ENCODE measurements at places on chromosomes 16 and 17. TPM values are rescaled to one million over a fixed set of nuclear protein-coding genes. Genes with fewer than 3 reads are reported as not detected.

- H3K4me1 ChIP-seq, result peaks cover 42% of the 10 kb centered on the region
- no peaks in the 10 kb centered on the region for H3K27me3 ChIP-seq
- peak within 1 kb of the TSS; percentile 75 for H3K27ac ChIP-seq
- peak within 1 kb of the TSS; percentile 82 for H3K4me3 ChIP-seq
- DNase-seq, result peak; percentile 96
- H3K36me3 ChIP-seq, result peaks cover 21% of the 10 kb centered on the region
Observed at GRCh38 chr16:58000706-58001676, at the start of gene USB1. Gene USB1, plus strand, starts transcription at chr16:58001407. Its CDS starts 77 bp downstream, at chr16:58001484.

GRCh38 chr16:70161350-70161749 is 12.2 kb upstream of the CLEC18C start:
- H3K4me1 ChIP-seq, result no peaks in the 10 kb centered on the region
- DNase-seq, result no peak
- no peak overlapping the region for H3K27ac ChIP-seq
- no peak overlapping the region for H3K4me3 ChIP-seq

DNA sequence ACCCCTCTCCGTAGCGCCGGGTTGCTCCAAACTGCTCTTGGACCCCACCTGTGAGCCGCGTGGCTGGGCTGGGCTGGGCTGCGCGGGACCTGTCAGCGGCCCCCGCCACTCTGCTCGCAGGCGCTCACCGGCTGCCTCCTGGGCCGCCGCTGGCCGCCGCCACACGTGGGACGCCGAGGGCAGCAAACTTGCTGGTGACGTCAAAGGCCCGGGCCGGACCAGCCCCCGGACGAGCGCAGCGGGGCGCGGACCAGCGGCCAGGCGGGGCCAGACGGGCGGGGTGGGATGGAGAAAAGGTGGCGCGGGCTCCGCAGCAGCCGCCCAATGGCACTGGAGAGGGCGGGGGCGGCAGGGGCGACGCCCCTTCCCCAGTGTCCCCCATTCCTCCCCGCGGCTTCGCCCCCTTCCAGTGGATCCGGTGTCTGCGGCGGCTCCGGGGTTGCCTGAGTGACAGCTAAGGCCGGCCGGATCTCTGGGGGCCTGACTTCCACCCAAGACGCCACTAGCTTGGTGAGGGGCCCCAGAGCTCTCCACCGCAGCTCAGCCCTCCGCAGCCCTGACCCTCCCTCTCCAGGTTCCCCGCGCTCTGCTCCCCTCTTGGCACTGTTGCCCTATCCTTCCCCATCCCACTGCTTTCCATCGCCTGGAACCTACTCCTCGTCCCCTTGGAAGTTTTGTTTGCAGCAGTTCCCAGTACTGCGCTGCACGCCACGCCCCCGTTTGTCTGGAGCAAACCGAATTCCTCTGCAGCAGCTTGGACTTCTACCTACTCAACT is at the start of gene HS3ST3A1:
Gene HS3ST3A1 (minus strand): TSS at position 154 of the 776 bp plus-strand sequence. CDS start 800 bp downstream, outside the sequence.
- H3K4me3 ChIP-seq, result no peak within 1 kb of the TSS
- no peaks in the 10 kb centered on the region for H3K36me3 ChIP-seq
- no peak within 1 kb of the TSS for H3K27ac ChIP-seq
- 0 out of 2 replicates have a peak, but pooled peaks cover 3% of the 10 kb centered on the region for H3K27me3 ChIP-seq
- no peaks in the 10 kb centered on the region for H3K4me1 ChIP-seq

DNA sequence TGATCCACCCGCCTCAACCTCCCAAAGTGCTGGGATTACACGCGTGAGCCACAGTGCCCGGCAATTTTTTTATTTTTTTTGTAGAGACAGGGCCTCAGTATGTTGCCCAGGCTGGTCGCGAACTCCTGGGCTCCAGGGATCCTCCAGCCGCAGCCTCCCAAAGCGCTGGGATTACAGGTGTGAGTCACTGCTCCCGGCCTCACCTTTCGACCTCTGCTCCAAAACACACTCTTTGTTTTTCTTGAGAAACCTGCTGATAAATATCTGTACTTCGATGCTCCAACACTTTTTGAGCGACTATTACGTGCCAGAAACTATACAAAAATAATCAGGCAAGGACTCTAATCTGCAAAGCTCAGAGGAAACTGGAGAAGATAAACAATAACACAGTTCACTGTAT is 1.0 kb downstream of the MED1 start:
- peak overlapping the region; percentile 81 for H3K4me3 ChIP-seq
- no peaks in the 10 kb centered on the region for H3K27me3 ChIP-seq
- no peak overlapping the region for H3K27ac ChIP-seq
- DNase-seq, result no peak
- H3K36me3 ChIP-seq, result peaks cover 18% of the 10 kb centered on the region

DNA sequence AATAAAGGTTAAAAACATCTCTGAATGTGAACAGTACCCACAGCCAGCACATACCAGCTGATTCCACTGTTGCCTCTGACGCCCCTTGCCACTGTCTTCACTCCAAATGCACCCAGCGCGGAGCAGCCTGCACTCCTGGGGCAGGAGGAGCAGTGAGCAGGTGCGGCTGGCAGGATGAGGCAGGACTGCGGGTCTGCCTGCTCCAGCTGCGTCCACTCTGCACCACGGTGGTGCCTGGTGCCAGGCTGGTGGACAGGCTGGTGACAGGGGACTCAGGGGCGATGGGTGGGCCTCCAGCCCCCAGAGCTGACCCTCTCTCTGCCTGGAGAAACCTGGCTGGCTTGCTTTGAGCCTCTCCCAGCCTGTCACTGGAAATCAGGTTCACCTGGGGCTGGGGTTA is 9.4 kb downstream of the RAB40B start:
- no peak overlapping the region for H3K27ac ChIP-seq
- no peak for DNase-seq
- H3K4me1 ChIP-seq, result no peaks in the 10 kb centered on the region
- no peaks in the 10 kb centered on the region for H3K36me3 ChIP-seq

GRCh38 chr17:887551-888209 is 91.9 kb downstream of the NXN start:
- DNase-seq, result peak; percentile 27
- H3K36me3 ChIP-seq, result no peaks in the 10 kb centered on the region
- H3K4me3 ChIP-seq, result no peak overlapping the region

DNA sequence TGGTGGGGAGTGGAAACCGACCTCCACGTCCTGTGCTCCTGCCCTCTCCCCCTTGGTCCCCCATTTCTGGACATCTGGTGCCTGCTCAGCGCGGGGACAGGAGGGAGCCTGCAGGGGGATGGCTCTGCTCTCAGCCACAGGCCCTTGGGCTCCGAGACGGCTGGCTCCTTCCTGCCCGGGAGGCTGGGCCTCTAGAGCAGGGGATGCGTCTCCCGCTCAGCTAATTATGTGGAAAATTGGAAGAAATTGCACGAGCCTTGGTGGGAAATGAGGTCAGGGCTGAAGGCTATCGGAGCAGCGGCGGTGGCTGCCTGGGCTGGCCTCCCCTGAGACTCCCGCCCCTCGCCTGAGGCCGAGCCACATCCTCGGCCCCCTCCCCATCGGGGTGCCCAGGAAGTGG is 154.6 kb upstream of the CIBAR2 start:
- no peak overlapping the region for H3K4me3 ChIP-seq
- no peak for DNase-seq
- H3K27me3 ChIP-seq, result no peaks in the 10 kb centered on the region
- H3K4me1 ChIP-seq, result peaks cover 7% of the 10 kb centered on the region
- H3K27ac ChIP-seq, result no peak overlapping the region

DNA sequence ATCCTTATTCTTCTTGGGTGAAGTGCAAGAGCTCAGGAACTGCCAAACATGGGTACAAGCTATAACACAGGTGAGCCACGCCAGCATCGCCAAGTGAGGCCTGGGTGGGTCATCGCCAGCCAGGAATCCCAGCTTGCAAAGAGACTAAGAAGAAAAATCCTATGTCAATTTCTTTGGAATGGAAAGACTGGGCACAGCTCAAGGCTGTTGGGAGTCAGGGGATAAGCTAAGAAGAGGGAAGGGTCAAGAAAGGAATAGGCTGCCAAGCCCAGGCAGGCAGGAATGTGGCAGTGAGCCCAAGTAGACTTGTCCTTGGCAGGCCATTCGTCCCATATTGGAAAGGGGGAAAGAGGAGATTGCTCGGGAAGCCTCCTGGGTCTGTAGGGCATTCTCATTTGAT is 191.4 kb upstream of the CDH5 start:
- no peaks in the 10 kb centered on the region for H3K36me3 ChIP-seq
- DNase-seq, result no peak
- H3K27ac ChIP-seq, result no peak overlapping the region
- H3K4me3 ChIP-seq, result no peak overlapping the region
- H3K27me3 ChIP-seq, result no peaks in the 10 kb centered on the region
- H3K4me1 ChIP-seq, result no peaks in the 10 kb centered on the region

DNA sequence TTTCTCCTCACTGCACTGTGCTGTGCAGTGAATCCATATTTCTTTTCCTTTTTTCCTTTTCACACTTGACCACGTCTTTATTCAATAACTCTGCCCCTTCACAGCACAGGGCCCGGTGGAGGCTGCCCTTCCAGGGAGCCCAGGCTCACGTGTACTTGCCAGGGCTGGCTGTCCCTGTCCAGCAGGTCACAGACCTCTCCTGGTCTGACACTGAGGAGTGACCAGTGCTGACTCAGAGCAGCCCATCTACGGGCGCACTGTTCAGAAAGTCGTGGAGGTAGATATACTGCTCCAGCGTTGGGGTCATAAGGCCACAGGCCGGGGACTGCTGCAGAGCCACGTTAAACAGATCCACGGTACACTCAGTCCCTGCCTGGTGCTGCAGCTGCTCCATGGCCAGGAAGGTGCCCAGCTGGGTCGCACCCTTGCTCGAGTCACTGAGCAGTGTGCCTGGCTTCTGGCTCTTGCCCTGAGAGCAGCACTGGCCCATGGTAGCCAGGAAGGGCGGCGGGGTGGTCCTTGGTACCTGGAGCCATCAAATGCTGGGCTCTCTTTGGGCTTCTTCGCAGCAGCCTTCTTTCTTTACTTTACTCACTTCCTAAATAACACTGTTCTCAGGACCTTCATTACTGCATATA is 531.7 kb downstream of the CDH13 start:
- no peaks in the 10 kb centered on the region for H3K36me3 ChIP-seq
- no peak overlapping the region for H3K4me3 ChIP-seq
- no peak overlapping the region for H3K27ac ChIP-seq
- H3K27me3 ChIP-seq, result no peaks in the 10 kb centered on the region
- no peaks in the 10 kb centered on the region for H3K4me1 ChIP-seq

DNA sequence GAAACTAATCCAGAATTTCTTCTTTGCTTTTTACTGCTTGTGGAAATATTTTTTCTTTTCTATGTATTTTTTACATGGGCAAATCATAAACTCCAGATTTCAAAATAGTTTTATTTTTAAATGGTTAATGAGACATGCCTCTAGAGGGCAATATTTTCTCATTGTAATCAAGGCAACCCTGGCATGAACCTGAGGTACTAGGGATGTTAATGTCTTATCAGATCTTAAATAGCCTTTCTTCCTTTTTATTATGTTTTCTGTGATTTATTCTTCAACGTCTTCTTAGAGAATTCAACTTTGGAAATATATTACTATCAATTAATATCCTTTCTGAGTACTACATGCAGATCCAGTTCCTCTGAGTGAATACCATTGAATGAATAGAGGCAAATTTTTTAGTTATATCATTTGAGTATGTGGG is 324.7 kb downstream of the BCAS3 start:
- no peak overlapping the region for H3K4me3 ChIP-seq
- no peaks in the 10 kb centered on the region for H3K4me1 ChIP-seq
- H3K27ac ChIP-seq, result no peak overlapping the region
- DNase-seq, result peak; percentile 70

GRCh38 chr16:49338611-49339265 is 34.9 kb upstream of the C16orf78 start:
- no peaks in the 10 kb centered on the region for H3K36me3 ChIP-seq
- no peaks in the 10 kb centered on the region for H3K27me3 ChIP-seq
- no peak overlapping the region for H3K4me3 ChIP-seq
- no peak overlapping the region for H3K27ac ChIP-seq
- no peaks in the 10 kb centered on the region for H3K4me1 ChIP-seq
- DNase-seq, result no peak

- no peak overlapping the region for H3K4me3 ChIP-seq
- peak; percentile 83 for DNase-seq
- H3K27ac ChIP-seq, result no peak overlapping the region
- no peaks in the 10 kb centered on the region for H3K27me3 ChIP-seq
- H3K36me3 ChIP-seq, result no peaks in the 10 kb centered on the region
Observed at GRCh38 chr16:85986931-85987749, 88.2 kb downstream of the IRF8 start.

DNA sequence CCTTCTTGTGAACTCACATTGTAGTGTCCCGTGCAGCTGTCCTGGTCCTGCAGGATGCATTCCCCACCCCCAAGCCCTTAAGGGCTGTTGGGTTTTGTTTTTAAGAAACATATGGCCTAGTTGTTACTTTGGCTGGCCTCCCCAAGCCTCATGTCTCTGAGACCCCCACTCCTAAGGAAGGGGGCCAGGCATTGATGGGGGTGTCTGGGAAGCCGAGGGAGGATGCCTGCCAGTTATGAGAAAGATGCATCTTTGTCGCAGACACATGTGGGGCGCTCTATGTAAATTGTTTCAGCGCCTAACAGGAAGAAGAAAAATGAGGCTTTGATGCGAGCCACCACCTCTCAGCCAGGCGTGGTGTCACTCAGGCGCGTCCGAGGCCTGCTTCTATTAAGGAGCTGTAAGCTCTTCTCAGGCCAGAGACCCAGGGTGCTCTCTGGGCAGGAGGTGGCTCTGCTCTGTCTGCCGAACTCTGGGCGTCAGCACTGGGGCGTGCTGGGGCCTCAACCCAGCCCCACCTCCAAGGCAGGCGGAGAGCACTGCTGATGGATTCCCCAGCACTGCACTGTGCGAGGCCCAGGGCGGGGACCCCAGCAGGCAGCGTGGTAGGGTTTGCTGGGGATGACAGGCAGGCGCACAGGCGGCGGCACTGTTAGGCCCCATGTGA is 70.6 kb downstream of the SREBF1 start:
- H3K27me3 ChIP-seq, result no peaks in the 10 kb centered on the region
- H3K27ac ChIP-seq, result peak overlapping the region; percentile 99
- no peaks in the 10 kb centered on the region for H3K36me3 ChIP-seq
- H3K4me1 ChIP-seq, result peaks cover 86% of the 10 kb centered on the region

- no peak for DNase-seq
- H3K4me3 ChIP-seq, result no peak overlapping the region
- H3K27me3 ChIP-seq, result no peaks in the 10 kb centered on the region
- H3K36me3 ChIP-seq, result no peaks in the 10 kb centered on the region
- H3K4me1 ChIP-seq, result no peaks in the 10 kb centered on the region
- no peak overlapping the region for H3K27ac ChIP-seq
Observed at GRCh38 chr16:62965831-62966230, 929.6 kb upstream of the CDH8 start.

DNA sequence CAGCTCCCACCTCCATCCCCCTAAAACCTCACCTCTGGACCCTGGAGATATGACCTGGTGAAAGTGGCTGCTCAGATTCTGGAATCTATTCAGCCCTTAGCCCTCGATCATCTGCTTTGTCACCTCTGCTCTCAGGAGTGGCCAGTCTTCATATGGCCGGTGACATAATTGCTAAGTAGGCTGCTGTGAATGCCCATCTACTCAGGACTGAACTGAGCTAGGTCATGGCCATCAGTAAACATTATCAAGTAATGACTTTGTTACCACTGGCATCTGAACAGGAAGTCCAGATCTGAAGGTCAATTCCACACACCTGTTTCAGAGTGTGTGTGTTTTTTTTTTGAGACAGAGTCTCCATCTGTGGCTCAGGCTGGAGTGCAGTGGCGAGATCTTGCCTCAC is 78.6 kb downstream of the CDK5R1 start:
- H3K27me3 ChIP-seq, result no peaks in the 10 kb centered on the region
- H3K36me3 ChIP-seq, result no peaks in the 10 kb centered on the region

Gene ACAP1
- 51.0 TPM for total RNA-seq

Gene PRCD
- total RNA-seq, result 0.37 TPM

Gene HP
- total RNA-seq, result not detected

Gene CBX8
- 26.4 TPM for total RNA-seq

Gene SLC6A2
- total RNA-seq, result not detected

Gene SULT1A4
- 9.0 TPM for total RNA-seq

Gene CYGB
- not detected for total RNA-seq

Gene ATP6V0C
- 29.4 TPM for total RNA-seq

Gene SREBF1
- total RNA-seq, result 103 TPM

Gene LYZL6
- total RNA-seq, result not detected
